Endothelial cell of umbilical vein (primary cell): ENCODE measurements at places on chromosomes 2 and 18. TPM values are rescaled to one million over a fixed set of nuclear protein-coding genes. Genes with fewer than 3 reads are reported as not detected.
A peak's percentile ranks its signal among the peaks of the same experiment; 100 is the strongest.

CSRNP3 gene
- polyA plus RNA-seq: not detected in 2 replicates

PLCD4 gene
- polyA plus RNA-seq: 2.2 and 2.3 TPM in 2 replicates

TEX44 gene
- polyA plus RNA-seq: not detected in 2 replicates

DNA sequence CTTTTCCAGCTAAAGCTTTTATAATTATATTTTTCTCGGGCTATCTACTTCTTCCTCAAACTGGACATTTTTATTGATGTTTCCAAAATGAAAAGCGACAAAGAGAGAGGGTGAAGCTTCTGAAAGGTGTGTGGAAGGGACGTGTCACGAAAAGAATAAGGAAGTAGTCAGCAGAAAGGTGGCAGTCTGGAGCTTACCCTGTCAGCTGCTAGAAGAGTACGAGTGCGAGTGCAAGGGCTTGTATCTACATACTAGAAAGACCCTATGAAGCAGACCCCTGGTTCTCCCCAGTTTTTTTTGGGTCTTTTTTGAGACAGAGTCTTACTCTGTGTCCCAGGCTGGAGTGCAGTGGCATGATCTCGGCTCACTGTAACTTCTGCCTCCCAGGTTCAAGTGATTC is 14.6 kb downstream of the FHL2 start:
- peak; percentile 7 for DNase-seq

- no peak for DNase-seq
These were observed 24.7 kb upstream of the KCNS3 start for GRCh38 chr2:17853799-17854198.

DNA sequence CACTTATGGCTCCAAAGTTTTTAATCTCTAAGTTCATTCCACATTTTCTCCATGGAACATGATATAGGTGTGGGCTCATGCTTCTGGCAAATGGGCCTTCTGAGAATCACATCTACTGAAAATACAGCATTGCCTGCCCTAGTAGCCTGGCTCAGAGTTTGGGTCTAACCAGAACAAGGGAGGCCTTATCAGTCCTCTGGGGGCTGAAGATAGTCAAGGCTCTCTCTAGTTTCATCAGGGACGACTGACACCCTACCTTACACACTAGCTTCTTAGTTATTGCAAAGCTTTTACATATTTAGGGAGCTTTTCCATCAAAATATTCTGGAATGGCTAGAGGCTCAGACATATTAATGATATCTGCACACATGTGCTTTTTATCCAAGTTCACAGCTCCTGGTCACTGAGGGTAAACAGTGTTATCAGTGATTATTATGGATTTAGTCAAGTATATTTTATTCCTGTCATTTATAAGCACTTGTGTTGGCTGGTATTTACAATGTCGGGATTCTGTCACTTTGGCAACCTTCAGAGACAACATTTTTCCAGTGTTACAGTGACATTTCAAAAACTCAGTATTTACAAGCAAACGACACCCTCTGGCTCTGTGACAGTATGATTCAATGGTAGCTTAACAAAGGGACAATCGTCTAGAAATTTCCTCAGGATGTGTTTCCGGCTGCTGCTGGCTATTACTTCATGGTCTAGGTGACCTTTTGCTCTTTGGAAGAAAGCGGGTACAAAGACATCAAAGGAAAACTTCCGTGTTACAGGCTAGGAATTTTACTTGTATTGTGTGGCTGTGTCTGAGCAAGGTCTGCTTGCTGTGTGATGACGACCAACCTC is 200.6 kb downstream of the TCF4 start:
- DNase-seq: peak; percentile 77
